ENCODE measurements at places on chromosomes 1 and 21. TPM values are rescaled to one million over a fixed set of nuclear protein-coding genes. Genes with fewer than 3 reads are reported as not detected.

GRCh38 chr1:154400381-154400801 is 4.8 kb upstream of the IL6R start:
- no peak for DNase-seq

DNA sequence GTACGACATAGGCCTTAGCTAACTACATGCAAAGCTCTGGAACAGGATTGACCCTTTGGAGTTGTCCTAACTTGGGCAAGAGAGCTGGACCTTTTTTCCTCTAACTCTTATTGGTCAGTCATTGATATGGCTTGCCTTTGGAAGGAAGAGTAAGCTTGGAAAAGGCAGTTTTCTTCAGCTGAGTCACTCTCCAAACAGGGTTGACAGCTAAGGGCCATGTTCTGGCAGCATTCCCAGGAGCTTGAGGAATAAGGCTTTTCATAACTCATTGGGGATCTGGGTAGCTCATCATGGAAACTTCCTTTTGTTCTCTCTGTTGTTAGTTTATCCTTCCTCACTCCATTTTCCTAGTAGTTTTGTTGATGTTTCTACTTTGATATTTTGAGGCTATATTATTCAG is 14.5 kb upstream of the ERRFI1 start:
- DNase-seq, result no peak

- no peak for DNase-seq
Observed at GRCh38 chr1:231678011-231678432, 51.4 kb downstream of the DISC1 start.

PTGFR gene
- total RNA-seq, result 28.9 TPM

NUAK2 gene
- total RNA-seq, result 2.8 TPM

GRCh38 chr1:29490204-29490934 is 254.0 kb downstream of the PTPRU start:
- no peak for DNase-seq

GRCh38 chr1:209855006-209855405 is 27.2 kb downstream of the UTP25 start:
- DNase-seq, result no peak

PRKCZ gene
- total RNA-seq, result 33.2 TPM
